ENCODE measurements at places on chromosomes 16 and 17.

DNA sequence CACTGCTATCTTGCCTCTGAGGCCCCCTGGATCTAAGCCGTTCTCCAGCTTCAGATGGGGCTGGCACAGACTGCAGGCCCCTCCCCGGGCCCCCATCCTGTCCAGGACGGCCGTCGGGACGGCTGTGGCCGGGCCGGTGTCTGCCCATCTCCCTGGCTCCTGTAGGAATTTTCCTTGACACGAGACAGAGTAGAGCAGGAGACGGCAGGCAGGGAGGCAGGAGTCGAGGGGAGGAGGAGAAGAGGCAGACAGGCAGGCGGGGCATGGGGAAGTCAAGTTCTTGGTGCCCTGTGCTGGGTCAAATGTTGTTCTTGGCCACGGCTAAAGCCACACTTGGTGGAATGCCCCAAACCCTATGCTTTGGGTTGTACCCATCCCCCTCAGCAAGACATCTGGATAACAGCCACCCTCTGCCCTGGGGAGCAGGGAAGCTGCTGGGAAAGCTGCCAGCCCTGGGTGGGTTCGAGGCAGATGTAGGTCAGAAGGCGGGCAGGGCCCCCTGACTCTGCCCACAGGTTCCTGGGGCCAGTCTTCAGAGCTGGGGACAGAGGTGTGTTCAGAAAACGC is 4.0 kb downstream of the C1QTNF1 start:
- no peak for DNase-seq

GRCh38 chr17:27106347-27106981 is 187.4 kb upstream of the WSB1 start:
- no peak for DNase-seq

DNA sequence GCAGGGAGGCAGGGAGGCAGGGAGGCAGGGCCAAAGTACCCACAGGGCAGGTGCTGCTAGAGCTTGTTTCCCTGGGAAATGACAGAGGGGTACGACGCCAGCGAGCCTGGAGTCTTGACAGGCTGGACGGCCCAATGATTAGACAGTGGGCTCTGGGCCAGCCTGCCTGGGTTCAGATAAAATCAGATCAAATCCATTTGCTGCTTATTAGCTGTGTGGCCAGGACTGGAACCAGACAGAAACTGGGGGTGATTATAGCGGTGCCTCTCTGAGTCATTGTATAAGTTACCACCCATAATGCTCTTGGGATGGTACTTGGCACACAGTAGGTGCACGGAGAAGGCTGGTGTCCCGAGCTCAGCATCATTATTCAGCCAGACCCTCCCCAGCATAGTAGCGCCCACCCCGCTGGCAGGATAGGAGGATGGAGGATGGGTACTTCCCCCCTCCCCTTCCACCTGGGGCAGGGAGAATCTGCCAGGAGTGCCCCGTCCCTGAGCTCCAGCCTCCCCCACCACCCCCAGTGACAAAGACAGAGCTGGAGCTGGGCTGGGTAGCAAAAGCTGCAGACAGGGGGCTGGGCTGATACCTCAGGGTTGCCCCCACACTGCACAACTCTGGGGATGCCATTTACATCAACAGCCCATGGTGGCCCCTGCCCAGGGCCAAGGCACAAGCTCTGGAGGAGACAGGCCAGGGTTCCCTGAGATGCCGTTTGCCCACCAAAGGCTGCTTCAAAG is 77.6 kb upstream of the TNRC6C start:
- DNase-seq, result no peak

GRCh38 chr16:11627822-11628457 is 40.3 kb upstream of the SNN start:
- DNase-seq, result peak; percentile 49

- no peak for DNase-seq
Observed at GRCh38 chr17:72691586-72691985, 400.9 kb downstream of the SLC39A11 start.

DNA sequence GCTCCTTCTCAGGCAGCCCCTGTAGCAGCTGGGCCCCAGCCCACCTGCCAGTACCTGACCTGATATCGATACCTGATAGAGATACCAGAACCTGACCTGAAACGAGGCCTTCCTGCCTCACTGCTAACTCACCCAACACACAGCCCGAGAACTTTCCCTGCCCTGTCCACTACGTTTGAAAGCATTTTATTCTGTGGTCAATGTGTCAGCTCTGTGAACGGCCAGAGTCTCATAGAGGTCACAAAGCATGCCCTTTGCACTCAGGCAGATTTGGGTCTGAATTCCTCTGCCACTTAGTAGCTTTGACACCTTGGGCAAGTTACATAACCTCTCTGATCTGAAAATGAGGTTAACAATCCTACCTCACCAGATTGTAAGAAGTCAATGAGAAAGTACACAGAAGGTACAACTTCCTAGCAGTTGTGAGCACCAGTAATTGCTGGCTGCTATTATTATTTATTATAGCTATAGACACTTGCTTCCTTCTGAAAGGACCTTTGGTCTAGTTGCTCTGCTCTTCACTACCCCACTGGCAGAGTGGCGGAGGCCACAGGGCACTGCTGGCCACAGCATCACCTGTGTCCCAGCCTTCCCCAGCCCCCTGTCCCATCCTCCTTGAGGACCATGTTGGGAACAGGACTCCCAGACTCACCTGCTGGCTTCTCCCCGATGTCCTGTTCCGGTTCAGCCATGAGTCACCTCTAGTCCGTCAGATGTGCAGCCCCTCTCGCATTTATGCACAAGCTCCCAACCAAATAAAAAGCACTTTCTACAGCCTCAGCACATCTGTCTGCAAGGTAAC is 895 bp downstream of the ANKRD40CL start:
- DNase-seq, result no peak

- no peak for DNase-seq
Observed at GRCh38 chr17:46020023-46020761, 21.1 kb downstream of the STH start.

GRCh38 chr16:12876778-12877177 is 24.6 kb upstream of the SHISA9 start:
- no peak for DNase-seq

- no peak for DNase-seq
Observed at GRCh38 chr17:27600471-27600870, 30.5 kb upstream of the LGALS9 start.

DNA sequence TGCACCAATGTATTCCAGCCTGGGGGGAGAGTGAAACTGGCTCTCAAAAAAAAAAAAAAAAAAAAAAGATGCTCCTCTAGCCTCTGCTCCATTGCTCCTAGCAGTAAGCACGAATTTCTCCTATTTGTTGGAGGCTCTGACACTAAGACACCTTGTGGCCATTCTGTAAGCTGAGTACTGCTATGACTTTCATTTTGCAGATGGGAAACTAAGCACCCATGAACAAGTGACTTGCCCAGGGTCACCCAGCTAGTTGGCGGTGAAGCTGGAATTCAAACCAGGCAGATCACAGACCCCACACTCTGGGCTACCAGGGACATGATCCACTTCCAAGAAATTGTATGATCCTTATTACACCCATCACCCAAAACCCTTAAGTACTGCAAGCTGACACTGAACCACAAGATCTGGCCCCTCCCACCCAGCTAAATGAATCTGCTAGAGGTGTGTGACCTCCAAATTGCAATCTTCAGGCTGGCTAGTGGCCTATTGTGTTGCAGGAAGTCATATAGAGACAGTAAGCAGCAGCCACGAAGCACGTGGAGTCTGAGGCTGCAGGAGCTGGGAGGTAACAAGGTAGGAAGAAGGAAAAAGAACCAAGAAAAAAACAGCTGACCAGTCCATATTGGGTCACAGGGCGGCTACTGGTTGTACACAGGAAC is 209.4 kb downstream of the XYLT1 start:
- no peak for DNase-seq

DNA sequence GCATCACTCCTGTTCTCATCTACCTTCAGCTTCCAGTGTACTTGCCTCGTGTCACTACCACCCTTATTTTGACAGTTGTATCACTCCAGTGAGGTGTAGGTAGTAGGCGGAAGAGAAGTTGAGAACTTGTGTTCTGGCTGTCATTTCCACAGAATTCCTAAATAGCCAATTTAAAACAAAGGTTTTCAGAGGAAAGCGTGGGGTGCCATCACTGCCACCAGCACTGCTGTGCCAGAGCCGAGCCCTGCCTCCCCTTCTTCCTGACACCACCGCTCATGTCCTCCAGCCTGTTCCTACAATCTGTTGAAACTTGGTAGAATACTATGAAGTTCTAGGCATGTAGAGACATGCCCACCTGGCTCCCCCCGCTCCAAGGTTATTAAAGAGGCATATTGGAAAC is 215.8 kb downstream of the TANC2 start:
- DNase-seq, result no peak

- no peak for DNase-seq
Observed at GRCh38 chr16:78786635-78787034, 687.2 kb downstream of the WWOX start.

- DNase-seq, result no peak
Observed at GRCh38 chr17:81132770-81133723, 32.3 kb upstream of the PVALEF start.

Data from HTR-8/SVneo (cell line).